ENCODE measurements at places on chromosomes 6 and 20.
A peak's percentile ranks its signal among the peaks of the same experiment; 100 is the strongest.

GRCh38 chr6:44498436-44498835, 110.9 kb downstream of the CDC5L start:
- DNase-seq: no peak

DNA sequence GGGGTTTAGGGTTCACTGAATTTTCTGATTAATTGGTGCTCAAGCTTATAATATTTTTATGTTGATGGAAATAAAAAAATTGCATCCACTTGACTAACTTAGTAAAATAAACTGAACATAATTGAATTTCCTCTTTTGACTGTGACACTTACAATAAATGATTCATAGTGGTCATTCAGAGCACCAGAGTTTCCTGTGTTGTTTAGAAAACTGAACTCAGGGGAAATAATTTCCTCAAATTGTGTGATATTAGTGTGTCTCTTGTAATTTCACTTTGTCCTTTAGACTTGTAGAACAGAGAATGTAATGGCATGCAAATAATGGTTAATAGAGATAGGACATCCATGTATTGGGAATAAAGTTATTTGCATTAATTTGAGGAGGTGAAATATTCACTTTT, 319.7 kb upstream of the MAN1A1 start:
- peak; percentile 1 for DNase-seq

DNA sequence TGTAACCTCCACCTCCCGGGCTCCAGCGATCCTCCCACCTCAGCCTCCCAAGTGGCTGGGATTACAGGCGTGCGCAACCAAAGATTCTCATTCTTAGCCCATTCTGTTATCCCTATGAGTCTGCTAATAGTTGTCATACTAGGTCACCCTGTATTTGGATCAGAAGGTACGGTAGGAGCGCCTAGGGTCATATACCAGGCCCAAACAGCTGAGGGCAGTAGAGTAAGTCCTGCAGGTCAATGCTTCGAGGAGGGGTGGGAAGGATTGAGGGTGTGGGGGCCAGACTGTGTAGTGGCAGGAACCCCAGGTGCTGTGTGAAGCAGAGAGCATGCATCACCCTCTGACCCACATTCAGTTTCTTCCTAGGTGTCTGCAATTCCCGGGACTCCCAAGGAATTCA, 22.7 kb upstream of the POU5F1 start:
- no peak for DNase-seq

- no peak for DNase-seq
Measured at GRCh38 chr6:135860361-135860760, 8.9 kb downstream of the PDE7B start.

- no peak for DNase-seq
Measured at GRCh38 chr6:1518855-1519254, 90.9 kb upstream of the FOXC1 start.

GRCh38 chr6:154621686-154622085, 111.2 kb upstream of the CNKSR3 start:
- DNase-seq: no peak

- DNase-seq: no peak
Measured at GRCh38 chr6:132458887-132459604, 53.9 kb downstream of the STX7 start.

- no peak for DNase-seq
Measured at GRCh38 chr20:12535770-12536169, 473.0 kb upstream of the SPTLC3 start.

DNA sequence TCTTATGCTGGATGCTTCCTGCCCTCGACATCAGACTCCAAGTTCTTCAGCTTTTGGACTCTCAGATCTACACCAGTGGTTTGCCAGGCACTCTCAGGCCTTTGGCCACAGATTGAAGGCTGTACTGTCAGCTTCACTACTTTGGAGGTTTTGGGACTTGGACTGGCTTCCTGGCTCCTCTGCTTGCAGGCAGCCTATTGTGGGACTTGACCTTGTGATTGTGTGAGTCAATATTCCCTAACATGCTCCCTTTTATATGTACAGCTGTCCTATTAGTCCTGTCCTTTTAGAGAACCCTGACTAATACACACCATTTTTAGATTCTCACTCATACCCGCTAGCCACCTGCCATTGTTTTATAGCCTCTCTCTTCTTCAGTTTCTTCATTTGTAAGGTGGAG, 382.1 kb upstream of the TSHZ2 start:
- DNase-seq: no peak

DNA sequence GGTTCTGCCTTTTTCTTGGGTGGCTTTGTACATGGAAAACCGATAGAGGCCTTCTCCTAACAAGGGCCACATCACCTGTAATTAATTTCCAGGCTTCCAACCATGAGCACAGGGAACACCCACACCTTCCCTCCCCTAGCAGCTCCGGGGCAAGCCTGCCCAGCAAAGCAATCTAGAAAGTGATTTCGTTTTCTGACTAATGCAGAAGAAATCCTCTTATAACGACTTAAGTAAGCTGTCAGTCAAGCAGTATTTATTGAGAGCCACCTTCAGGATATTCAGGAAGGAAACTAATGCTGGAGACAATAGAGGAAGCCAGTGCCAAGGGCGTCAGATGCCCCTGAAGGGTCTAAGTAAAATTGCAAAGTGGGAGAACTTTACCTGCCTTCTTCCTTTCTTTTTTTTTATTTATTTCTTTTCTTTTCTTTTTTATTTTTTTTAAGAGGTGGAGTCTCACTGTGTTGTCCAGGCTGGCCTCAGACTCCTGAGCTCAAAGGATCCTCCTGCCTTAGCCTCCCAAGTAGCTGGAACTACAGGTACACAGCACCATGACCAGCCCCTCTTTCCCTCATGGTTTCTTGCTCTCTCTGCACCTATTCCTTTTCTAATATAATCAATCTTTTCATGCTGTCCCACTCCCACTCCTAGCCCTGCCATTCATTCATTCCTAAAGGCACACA, 67.5 kb upstream of the MBOAT1 start:
- DNase-seq: peak; percentile 38

GRCh38 chr6:2688401-2689064, 62.2 kb downstream of the MYLK4 start:
- peak; percentile 84 for DNase-seq

DNA sequence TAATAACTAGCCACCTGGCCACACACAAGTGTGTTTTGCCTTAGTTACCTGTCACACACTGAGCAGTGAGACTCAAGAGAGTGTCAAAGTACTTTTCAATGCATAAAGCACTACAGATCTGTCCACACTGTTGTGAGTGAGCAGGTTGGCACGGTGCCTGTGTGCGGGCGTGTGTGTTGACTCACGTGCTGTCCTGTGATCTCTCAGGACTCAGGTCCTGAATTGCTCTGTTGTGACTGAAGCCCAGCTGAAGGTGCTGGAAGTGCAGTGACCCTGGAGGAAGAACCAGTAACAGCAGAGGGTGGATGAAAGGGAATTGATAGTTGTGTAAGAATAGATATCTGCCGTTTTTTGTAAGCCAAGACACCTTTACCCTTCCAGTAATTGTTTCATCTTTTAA, 18.3 kb downstream of the SLC16A10 start:
- peak; percentile 69 for DNase-seq

- DNase-seq: no peak
Measured at GRCh38 chr6:24721461-24722215, 2.7 kb upstream of the C6orf62 start.

- no peak for DNase-seq
Measured at GRCh38 chr6:4489538-4489937, 286.7 kb upstream of the CDYL start.

DNA sequence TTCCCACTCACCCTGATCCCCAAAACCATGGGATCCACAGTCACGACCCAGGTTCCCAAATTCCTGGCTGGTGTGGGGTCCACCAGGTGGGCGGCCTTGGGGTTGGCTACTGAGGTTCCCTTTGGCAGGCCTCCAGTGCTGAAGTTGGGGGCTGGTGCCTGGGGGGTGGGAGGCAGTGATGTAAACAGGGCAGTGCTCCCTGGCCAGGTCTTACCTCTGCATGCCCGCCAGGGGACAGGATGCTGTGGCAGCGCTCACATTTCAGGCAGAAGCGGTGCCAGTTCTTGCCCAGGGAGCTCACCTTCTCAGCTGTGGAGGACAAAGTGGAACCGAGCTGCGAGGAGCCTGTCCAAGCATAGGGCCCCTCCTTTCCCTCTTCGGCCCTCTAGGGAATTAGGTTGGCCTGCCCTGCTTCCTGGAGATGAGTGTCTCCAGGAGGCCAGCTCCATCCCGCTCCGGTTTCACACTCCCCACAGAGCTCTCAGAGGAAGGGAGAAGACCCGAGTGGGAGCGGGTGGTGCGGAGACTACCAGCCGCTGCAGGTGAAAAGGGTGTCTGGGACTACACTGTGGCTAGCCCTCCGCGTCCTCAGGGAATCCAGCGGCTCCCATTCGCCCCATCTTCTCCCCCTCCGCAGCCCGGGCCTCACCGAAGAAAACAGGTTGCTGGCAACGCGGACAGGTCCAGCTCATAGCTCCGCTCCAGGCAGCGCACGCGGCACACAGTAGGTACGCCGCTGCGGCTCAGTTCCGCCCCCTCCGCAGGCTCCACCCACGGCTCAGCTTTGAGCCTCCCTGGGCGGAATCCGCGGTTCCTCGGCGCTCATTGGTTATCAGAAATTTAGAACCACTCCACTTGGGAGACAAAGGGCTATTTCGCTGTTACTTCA, at the start of gene CRIP3:
CRIP3 (minus strand) TSS at position 726 of the 889 bp plus-strand sequence; CDS start at position 692, 34 bp downstream.
- DNase-seq: peak; percentile 28

GRCh38 chr6:92362404-92362803, 1057.0 kb downstream of the EPHA7 start:
- DNase-seq: no peak

- no peak for DNase-seq
Measured at GRCh38 chr6:94133106-94133505, 713.7 kb upstream of the EPHA7 start.

DNA sequence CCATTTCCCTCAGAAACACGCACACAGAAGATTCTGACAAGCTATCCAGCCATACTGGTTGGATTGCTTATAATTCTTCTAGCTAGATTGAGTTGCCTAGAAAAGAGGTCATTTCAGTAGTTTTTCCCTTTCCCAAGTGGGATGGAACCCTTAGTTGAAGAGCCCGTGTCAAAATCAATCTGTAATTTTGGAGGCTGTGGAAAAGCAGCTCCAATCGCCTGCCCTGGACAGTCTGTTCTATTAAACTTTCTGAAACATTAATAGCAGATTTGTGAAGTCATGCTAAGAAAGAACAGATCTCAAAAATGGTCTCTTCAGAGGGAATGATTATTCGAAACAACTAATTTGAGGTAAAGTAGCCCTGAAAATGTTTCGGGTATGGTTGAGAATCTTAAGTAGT, 29.3 kb downstream of the TMEM200A start:
- DNase-seq: no peak

DNA sequence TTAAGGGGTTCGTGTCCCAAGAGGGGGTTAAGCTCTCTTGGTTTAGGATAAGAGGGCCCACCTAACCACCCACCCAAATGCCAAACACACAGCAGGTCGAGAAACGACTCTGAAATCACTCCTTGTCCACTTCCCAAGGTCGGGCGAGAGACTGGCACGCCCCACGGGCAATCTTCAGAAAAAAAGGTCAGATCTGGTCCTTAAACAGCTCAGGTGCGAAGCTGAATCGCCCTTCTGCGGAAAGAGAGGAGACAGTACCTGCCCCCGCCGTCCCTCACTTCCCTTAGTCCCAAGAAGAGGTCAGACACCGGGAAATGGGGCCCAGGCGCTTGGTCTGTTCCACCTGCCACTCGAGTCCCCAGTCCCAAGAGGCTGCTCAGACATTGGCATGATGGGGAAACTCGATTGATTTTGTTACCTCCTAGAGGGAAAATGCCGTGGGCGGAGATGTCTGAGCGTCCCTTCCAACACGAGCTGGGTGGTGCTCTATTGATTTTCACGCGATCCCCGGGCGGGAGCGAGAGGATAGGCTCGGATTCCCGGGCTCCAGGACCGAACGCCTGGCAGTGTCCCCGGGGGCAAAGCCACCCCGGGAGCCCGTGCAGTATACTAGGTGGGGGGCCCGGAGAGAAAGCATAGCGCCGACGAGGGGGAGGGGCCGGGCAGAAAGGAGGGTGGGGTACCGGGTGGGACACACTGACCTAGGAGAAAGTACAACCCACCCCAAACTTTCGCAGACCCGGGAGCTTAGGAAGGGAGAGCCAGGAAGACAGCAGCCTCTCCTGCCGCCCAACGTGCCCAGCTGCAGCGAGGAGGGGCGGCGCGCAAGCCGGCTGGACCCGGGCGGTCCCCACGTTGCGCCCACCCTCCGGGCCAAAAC, 1.1 kb upstream of the SAMD5 start:
- DNase-seq: peak; percentile 6

GRCh38 chr6:30908700-30909099, 693 bp downstream of the GTF2H4 start:
- DNase-seq: no peak

DNA sequence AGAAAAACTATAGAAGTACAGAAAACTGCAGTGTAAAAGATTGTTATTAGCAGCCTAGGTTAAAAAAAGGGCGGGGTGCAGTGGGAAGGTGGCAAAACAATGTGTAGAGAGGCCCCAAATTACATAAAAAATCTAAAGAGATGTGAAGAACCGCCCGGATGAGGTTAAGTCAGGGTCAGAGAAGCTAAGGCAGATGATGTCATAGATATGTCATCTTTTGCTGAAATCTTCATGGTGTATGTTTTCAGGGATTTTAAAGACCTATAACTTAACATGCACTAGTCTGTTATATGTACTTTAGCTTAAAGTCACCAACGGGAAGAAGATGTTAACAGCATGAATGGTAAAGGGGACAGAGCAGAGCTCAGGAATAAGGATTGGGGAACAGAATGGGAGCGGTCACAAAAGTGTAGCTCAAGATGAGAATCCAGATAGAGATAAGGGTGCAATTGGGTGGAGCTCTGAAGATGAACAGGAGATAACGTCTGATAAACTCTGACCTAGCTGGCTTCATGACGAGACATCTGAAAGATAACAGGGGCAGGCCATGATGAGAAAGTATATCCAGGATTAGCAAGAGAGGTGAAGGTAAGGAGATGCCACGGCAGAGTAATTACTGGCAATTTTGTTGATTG, 83.4 kb downstream of the TFAP2A start:
- no peak for DNase-seq

DNA sequence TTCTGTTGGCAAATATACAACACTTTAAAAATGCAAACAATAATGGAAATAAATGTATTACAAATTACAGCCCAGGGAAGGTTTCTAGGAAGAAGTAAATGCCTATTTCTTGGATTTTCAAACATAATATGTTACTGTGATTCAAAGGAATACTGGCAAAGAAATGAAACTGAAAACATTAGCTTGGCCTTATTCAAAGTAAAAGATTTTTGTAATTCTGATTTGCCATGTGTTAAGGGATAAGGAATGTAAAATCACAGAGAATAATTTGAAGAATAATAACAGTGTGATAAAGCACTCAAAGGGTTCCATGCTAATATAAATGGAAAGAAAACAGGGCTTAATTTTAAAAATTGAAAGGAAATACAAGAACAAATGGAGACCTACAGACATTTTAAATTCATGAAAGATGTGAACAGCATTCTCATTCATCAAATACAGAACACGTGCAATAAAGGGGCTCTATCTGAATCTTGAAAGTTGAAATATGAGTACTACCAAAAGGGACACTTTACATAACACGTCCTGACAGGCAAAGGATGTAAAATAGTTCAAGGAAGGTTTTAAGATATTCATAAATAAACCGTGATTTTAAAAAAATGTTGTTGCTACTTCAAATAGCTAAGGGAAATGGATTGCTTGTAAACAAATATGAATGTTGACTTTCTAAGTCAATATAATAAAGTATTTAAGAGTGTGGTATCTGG, 138.1 kb downstream of the RFPL4B start:
- DNase-seq: no peak

All from bronchial epithelial cell (primary cell).